Heart right ventricle (tissue), 16 donors: ENCODE measurements at places on chromosomes 1 and 21. TPM values are rescaled to one million over a fixed set of nuclear protein-coding genes. Genes with fewer than 3 reads are reported as not detected.

The ARHGEF16 gene
- total RNA-seq, result 0.33 TPM

The CD244 gene
- not detected for total RNA-seq

The ADORA3 gene
- 3.5 TPM for total RNA-seq

The KLHDC7A gene
- 0.14 TPM for total RNA-seq

The SAMD11 gene
- total RNA-seq, result 1.1 TPM

The NKAIN1 gene
- not detected for total RNA-seq

The HSD3B2 gene
- total RNA-seq, result not detected

The C4BPB gene
- total RNA-seq, result not detected

The TCHH gene
- not detected for total RNA-seq

The CCT3 gene
- total RNA-seq, result 130 TPM

The SGIP1 gene
- 19.6 TPM for total RNA-seq

The CIART gene
- total RNA-seq, result 21.7 TPM

The SLC22A15 gene
- total RNA-seq, result 6.8 TPM

GRCh38 chr1:43220905-43221778 lies 48.6 kb upstream of the TMEM125 start:
- DNase-seq, result no peak

DNA sequence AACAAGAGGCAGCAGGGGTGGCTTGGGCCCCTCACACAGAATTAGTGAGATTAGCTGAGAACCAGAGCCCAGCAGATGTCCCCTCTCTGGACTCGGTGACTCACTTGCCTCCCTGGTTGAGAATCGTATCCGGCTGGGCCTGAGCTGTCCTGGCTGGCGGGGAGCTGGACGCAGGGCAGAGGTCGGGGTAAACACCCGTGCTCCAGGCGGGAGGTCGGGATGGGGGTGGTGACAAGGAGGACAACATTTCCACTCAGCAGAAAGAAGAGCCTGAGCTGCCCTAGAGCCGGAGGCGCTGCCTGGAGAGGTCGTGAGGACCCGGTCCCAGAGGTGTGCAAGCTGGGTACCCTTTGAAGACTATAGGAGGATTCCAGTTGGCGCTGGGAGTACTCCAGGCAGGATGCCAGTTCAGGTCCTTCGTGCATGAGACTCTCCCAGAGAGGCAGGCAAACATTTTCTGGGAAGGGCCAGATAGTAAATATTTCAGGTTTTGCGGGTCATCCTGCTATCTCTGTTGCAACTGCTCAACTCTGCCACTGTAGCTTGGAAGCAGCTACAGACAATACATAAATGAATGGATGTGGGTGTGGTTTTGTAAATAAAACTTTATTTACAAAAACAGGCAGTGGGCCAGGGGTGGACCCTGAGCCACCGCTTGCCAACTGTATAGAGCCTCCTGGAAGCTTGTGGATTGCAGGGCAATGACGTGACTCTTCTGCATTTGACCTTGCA lies 116.8 kb upstream of the WNT4 start:
- no peak for DNase-seq

DNA sequence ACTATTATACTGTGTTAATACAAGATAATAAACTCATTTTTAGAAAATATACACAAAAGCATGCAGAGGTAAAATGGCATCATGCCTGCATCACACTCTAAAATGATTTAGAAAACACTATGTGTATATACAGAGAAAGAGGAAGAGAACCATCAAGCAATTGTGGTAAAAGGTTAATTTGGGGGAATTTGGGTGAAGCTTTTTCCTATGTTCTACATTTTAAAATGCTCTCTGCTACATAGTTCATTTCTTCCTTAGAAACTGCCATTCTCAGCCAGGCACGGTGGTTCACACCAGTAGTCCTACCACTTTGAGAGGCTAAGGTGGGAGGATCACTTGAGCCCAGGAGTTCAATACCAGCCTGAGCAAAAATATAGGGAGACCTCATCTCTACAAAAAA lies 44.1 kb downstream of the GON4L start:
- no peak for DNase-seq

GRCh38 chr1:245046769-245047168 lies 108.0 kb upstream of the KIF26B start:
- DNase-seq, result no peak

DNA sequence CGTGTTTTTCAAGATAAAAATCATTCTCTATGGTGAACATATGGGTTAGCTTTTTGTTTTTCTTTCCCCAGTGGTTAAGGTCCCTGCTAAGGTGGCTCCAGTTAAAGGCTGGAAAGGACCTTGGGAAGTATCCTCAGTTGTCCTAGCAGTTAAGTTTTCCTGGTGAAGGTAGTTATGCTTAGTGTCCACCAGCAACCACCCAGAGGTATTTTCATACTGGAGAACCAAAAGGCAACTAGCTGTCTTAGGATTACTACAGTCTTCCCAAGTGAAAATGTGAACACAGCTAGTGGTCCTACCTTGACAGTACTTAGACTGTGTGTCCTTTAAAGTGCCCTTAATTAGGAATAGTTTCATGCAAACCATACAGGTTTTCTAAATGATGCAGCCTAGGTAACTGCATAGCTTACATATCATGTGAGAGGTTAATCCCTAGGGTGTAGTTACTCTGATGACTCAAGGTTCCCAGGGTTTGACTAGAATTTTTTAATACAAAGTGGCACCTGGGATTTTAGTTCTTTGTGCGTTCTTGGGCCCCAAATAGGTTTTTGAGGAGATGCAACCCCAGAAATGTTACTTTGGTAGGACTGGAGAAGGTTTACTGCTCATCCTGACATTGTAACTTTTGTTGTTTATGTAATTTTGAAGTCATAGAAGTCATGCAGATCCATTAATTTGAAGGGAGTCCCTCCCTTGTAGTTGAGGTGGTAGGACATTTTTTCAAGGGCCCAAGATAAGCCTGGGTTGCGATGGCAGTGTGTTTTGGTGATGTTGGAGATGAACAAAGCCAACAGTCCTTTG lies 36.5 kb downstream of the YY1AP1 start:
- DNase-seq, result no peak

GRCh38 chr1:31027693-31028526 lies 37.6 kb downstream of the PUM1 start:
- no peak for DNase-seq

- no peak for DNase-seq
Observed at GRCh38 chr1:167678422-167678821, 43.4 kb upstream of the MPZL1 start.

DNA sequence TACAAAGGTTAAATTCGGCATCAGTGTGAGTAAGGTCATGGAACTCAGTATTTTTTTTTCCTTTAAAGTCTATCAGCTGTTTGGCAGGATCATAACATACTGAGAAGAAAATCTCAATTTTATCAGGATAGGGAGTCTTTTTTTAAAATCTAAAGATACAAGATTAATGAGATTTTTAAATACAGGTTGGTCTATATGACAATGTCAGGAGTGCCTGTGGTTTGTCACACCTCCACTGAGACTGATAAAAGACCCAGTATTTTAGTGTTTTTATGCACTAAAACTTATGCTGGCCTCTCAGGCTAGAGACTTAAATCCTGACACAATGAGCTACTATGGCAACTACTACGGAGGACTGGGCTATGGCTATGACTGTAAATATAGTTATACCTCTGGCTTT lies at the start of gene KRTAP20-3:
TSS of gene KRTAP20-3 (plus strand) at position 301 of the 400 bp plus-strand sequence.
- no peak for DNase-seq

- no peak for DNase-seq
Observed at GRCh38 chr1:94281361-94282142, 44.2 kb upstream of the ARHGAP29 start.

GRCh38 chr1:236072001-236072400 lies 7.1 kb upstream of the NID1 start:
- DNase-seq, result no peak

- no peak for DNase-seq
Observed at GRCh38 chr1:176531921-176532897, 69.2 kb downstream of the PAPPA2 start.

DNA sequence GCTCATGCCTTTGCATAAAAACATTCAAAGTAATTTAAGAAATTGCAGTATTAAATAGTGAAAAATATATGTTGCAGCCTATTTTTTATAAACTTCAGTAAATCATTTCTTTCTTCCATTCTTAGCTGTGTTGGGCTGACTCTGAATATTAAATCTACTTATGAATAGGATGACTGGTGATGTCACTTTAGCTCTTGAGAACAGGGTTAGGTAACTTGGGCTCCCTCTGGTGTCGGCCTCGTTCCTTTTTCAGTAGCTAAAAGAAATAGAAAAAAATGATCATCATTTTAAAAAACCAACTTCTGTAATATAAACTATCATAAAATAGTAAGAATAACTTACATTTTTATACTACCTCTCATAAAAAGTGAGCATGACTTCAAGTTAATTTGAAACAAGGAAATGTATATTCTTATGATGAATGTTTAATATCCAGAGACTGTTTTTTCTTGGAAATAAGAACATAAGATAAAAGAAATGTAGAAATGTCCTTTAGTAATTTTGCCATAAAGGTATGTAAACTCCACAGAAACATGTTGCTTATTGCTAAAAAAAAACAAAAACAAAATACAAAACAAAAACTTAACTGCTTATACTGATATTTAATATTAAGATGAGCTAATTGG lies 26.8 kb upstream of the NCAM2 start:
- DNase-seq, result no peak

- peak; percentile 92 for DNase-seq
Observed at GRCh38 chr1:51519048-51519864, at the start of gene EPS15. Gene EPS15, minus strand, starts transcription at chr1:51519266. Its CDS starts 35 bp downstream, at chr1:51519231.

DNA sequence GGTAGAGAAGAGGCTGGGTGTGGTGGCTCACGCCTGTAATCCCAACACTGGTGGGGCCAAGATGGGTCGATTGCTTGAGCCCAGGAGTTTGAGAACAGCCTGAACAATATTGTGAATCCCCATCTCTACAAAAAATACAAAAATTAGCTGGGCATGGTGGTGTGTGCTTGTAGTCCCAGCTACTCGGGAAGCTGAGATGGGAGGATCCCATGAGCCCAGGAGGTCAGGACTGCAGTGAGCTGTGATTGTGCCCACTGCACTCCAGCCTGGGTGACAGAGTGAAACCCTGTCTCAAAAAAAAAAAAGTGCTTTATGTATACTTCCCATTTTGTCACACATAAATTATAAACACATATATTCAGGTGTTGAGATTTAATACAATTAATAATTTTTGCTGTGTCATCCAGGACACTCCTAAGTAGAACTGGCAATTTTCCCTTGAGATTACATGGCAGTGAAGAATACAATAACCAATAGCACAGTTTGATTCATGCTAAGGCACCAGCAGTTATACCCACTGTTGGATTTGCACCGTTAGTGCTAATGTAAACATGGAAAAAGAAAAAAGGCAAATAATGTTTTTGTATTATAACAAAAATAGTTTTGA lies 15.5 kb downstream of the GABPB2 start:
- no peak for DNase-seq

- DNase-seq, result no peak
Observed at GRCh38 chr1:155321639-155322503, 1.2 kb downstream of the RUSC1 start.

DNA sequence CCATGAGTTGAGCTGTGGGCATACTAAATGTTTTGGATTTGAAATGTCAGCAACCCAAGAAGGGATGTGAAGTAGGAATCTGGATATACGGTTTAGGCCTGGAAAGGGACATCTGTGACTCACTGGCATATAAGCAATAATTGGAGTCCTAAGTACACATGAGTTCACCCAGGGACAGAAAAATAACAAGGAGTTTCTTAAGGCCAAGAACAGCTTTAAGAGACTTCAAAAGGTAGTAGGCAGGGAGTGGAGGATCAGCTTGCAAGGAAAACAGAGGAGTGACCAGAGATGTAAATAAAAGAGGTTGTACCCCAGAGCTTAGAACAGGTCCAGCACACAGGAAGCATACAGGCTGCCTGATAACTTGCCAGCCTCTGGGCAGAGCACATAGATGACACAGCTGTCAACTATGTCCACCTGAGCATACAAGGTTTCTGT lies 28.1 kb downstream of the TMEM50B start:
- no peak for DNase-seq

DNA sequence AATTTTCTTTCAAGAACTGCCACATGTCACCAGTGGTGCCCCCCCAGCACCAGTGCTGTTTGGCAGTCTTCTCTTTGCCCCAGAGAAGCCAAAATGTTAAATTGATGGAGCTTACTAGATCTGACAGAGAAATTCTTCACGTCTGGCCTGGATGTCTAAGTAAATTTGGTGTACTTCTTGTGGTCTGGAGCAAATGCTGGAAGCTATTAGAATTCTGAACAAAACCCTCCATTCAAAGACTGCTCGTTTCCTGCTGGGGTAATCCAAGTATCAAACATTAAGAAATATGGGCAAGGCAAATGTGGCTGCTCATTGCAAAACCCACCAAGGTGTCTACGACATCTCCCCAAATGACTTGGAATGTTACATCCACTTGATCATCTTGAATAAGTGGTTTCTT lies 92.3 kb downstream of the ROR1 start:
- DNase-seq, result no peak

GRCh38 chr1:63693944-63694571 lies 79.8 kb upstream of the ROR1 start:
- no peak for DNase-seq

DNA sequence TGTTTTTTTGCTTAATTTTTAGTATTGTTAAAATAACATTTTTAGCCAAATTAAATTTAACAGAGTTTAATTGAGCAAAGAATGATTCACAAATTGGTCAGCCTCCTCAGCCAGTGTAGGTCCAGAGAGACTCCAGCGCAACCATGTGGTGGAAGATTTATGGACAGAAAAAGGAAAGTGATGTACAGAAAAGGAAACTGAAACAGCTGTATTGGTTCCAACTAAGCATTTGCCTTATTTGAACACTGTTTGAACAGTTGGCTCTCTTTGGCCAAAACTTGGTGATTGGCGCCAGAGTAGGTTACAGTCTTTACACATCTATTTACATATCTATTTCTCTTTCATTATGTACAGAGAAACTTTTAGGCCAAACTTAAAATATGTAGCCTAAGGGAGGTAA lies 19.4 kb downstream of the RPS6KC1 start:
- peak; percentile 7 for DNase-seq

GRCh38 chr1:203186091-203186445 lies 436 bp downstream of the CHI3L1 start:
- no peak for DNase-seq

DNA sequence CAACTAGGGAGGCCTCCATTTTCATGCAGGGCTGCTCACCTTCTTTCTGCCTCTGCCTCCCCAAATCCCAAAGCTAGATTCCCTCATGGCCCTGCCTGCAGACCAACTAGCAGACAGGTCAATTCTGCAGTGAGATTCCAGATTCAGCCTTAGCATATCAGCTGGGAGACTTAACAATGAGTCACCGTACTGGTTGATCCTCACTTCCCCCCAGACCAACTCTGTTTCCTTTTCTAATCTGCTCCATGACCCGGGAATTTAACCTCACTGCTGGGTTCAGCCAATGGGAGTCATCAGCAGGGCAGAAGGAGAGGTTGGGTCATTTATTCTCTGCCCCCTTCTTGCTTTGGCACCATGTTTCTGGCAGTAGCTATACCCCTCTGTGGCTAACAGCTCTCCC lies 140.6 kb upstream of the GRIK3 start:
- DNase-seq, result no peak

DNA sequence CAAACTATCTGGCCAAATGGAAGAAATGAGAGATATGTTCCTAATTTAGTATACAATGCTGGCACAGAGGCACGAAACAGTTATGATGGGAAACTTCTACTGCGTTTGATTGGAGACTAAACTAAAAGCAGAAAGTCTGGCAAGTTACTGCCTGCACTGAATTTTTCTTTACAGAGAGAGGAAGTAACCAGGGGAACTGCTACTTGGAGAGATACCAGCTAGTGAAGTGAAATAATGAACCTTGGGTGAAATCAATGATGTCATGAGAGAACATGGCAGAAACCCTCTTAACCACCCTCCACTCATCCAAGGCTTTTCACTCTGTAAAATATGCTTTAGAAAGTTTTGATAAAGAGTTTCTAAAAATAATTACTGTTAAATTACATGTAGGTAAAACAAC lies 29.3 kb downstream of the NIBAN1 start:
- no peak for DNase-seq

- DNase-seq, result no peak
Observed at GRCh38 chr1:156602557-156602993, 1.3 kb upstream of the GPATCH4 start.
